ENCODE measurements at places on chromosomes 5 and 9.

DNA sequence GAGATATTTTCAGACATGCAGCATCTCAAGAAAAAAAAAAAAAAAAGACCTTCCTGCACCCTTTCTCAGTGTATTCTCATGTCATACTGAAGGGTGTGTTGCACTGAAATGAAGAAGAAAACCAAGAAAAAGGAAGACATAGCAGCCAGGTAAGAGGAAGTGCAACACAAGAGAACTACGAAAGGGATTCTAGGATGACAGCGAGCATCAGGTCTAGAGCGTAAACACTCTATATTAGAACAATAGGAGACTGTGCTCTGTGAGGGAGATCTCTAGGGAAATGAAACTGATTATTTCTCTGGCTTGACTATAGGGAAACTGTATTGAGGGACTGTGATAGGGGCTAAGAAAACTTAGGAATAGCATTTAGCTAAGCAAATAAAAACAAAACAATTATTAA is 30.0 kb downstream of the BTF3 start:
- DNase-seq, result no peak

DNA sequence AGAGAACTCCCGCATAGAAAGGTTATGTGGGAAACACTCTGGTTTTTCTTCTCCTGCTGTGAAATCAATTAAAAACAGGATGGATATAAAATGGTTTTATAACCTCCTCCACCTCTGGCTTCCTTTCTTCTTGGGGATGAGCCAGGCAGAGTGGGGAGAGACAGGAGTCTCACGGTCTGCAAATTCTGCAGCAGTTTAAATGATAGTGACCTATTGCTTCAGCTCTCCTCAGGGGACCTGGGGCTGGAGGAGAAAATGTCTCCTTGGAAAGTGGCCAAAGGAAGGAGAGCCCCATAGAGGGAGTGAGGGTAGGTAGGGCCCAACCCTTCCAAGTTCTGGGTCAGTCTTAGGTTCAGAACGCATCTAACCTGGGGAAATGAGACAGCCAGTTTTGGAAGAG is 118.8 kb downstream of the MTX3 start:
- no peak for DNase-seq

DNA sequence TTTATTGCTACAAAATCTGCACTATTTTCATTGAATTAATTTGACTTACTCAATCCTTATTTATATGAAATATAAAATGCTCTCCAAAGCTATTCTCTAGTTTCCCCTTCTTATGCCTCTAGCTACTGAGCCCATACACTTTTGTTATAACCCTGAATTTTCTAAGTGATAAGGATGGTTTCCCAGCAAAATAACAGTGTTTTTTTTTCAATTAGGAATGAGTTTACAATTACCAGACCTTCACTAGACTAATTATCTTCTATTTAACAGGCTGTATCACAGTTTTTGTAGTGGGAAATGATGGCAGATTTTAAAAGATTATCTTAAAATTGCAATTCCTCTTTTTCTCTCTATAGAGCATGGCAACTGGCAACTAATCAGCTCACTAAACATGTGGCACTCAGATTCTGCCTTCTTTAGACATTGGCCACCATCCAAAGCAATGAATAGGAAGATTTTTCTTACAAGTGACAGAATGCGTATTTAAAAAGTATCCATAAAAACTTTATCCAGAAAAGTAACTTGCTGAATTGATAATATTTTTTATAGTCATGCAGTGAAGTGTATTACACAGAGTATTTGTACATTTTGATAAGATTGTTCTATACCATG is 585.7 kb upstream of the ZNF608 start:
- DNase-seq, result no peak

DNA sequence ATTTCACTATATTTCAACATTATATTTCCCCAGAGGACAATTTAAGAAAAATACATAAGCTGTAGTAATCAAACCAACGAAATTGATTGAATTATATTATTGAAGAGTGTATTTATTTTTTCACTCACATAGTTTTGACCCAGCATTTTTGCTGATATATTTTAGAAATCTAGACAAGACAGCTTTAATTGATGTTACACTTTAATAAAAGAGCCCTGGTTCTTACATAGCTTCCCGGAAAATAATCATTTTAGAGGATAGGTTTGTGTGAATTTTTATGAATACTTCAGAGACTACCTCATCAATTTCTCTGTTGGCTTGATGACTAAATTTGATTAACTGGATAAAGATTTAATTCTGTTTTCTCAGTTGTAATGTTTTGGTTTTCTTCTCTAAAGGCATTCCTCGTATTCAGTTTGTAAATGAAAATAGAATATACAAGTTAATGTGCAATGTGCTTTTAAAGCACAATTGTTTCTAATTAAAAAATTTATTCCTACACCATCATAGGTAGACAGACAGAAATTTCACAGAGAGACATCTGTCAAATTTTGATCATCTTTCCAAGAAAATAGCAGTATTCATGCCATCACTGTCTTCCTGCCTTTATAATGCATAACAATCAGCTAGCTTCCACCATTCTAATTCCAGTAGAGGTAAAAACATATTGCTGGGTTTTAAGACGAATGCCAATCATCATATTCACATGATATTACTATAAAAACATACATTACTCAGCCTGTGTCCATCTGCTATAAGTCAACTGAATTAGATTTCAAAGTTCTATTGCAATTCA is 441.4 kb downstream of the CDH12 start:
- no peak for DNase-seq

- DNase-seq, result no peak
Observed at GRCh38 chr9:122097679-122098315, 4.7 kb upstream of the TTLL11 start.

DNA sequence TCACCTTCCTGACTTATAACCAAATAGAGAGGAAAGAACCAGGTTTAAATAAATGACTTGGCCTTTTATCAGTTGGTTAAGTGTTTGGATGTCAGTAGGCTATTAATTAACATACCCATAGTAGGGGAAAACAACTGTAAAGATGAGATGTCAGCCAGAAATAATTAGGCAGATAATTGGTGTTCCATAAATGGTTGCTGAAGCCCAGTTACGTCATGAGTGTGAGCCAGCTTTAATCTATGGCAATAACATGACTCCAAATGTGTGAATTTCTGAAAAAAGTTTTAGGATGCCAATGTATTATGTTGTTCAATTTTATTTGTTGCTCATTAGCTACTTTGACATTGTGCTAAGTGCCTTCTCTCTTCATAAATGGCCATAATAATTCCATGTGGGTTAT is 180.5 kb downstream of the FBXL7 start:
- no peak for DNase-seq

GRCh38 chr5:120599576-120599975 is 135.5 kb downstream of the PRR16 start:
- DNase-seq, result no peak

- DNase-seq, result no peak
Observed at GRCh38 chr5:38803246-38803645, 42.6 kb upstream of the OSMR start.
